EH (cell line): ENCODE measurements at places on chromosomes 5 and 9.

- DNase-seq, result peak; percentile 37
Observed at GRCh38 chr5:102866237-102866600, 111.1 kb downstream of the PAM start.

- no peak for DNase-seq
Observed at GRCh38 chr5:127133071-127133470, 59.8 kb upstream of the C5orf63 start.

DNA sequence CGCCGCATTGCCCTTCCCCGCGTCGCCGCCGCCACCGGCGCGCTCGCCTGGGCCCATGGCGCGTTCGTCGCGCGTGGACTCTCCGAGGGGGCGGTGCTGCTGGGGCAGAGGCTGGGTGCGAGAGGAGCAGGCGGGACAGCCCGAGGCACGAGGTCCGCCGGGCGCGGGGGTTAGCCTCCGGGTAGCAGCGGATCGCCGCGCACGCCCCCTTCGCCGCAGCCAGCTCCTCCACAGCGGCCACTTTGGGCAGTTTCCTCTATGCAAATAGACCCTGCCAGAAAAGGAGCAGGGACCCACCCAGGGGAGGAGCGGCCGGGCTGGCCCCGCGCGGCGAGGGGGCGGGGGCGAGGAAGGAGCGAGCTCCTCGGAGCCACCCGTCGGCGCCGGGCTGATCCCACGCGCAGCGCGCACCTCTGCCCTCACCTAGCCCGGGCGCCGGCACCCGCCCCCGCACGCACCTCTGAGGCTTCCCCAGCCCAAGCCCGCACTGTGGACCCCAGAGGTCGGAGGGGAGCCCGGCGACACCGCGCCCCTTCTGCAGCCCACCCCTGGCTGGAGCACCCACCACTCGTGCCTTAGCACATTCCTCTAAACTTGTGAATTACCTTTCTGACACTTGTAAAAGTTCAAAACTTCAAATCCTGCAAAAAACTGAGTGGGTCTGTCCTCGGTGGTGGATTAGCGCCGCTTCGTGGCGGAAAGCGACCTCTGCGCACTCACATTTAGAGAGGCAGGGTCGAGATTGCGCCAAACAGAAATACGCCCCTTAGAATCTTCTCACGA lies at the start of gene COL23A1:
Gene COL23A1 (minus strand): TSS at position 253 of the 783 bp plus-strand sequence.
- DNase-seq, result peak; percentile 41

- no peak for DNase-seq
Observed at GRCh38 chr5:82387819-82388166, 109.6 kb upstream of the RPS23 start.

DNA sequence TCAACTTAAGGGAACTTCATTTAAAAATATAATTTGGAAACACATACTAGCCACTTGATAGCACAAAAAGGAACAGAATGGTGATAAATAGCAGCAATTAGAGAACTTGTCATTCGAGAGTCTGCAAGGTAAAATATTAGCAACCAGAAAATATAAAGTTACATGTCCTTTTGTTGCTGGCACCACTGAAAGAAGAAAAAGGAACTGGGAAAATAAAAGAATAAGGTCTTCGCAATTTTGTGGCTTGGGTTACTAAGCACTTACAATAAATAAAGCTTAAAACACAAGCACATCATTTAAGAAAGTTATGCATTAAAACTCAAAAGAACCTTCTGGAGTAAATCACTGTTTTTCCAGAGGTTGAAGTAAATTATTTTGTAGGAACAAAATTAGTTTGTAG lies 149.9 kb upstream of the FBN2 start:
- DNase-seq, result no peak

DNA sequence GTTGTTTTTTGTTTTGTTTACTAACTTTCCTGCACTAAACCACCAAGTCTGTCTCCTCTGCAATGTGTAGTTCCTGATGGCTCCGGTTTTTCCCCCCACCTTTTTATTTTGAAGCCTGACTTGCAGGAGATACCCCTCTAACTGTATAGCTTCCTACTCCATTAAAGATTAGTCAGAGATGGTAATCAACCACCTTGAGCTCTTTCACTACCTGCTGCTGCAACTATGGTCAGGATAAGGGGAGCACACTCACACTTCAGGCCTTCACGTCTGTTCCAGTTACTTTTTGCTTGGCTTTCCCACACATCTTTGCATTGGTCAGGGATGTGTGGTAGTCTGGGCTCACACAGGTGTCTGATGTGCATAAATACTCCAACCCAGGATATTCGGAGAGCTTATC lies 63.4 kb downstream of the NR6A1 start:
- no peak for DNase-seq

GRCh38 chr5:173781816-173782670 lies 106.1 kb upstream of the CPEB4 start:
- peak; percentile 93 for DNase-seq

GRCh38 chr5:10533226-10533625 lies 30.6 kb upstream of the ANKRD33B start:
- DNase-seq, result no peak

- DNase-seq, result no peak
Observed at GRCh38 chr9:132087438-132088030, 7.9 kb upstream of the MED27 start.

DNA sequence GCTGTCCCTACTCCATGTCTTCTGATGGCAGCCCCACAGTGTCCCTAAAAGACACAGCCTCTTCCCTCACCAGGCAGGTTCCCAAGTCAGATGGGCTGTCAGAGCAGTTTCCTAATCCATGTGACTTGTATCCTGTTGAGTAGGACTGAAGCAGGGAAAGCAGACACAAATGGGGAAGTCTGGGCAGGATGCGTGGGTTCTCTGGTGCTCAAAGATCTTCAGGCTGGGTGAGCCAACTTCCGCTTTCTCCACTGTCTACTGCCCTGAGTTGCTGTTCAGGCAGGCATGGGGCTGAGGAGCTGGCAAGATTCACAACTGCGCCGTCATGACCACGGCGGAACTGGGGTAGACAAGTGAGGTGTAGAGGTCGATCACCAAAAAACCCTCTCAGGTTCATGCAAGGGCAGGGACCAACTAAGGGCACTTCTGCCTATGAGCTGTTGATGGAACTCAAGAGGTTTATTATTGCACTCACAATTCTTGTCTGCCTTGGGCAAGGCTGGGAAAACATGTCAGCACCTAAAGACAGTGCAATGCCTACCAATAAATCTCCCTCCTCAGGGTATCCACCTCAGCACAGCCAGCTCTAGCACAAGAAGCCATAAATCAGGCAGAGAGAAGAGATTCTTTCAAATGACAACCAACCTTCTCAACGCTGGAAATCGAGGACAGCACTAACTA lies 83.4 kb downstream of the RAPGEF1 start:
- no peak for DNase-seq

GRCh38 chr5:29367176-29367833 lies 1826.2 kb upstream of the CDH6 start:
- no peak for DNase-seq

DNA sequence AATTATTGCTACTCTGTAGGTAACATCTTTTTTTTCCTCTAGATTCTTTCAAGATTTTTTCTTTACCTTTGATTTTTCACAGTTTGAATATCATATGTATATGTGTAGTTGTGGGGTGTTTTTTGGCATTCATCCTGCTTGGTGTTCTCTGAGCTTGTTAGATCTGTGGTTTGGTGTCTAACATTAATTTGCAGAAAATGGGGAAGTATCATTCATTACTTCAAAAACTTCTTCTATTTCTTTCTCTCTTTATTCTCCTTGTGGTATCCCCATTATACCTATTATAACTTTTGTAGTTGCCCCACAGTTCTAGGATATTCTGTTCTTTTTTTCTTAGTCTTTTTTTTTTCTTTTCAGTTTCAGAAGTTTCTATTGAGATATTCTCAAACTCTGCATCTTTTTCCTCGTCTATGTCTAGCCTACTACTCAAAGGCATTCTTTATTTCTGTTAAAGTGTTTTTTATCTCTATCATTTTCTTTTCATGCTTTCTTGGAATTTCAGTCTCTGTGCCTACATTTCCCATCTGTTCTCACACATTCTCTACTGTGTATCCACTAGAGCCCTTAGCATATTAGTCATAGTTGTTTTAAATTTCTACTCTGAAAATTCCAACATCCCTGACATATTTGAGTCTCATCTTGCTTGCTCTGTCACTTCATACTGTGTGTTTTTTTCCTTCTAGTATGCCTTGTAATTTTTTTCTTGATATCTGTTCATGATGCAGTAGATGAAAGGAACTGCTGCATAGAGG lies 60.1 kb upstream of the GNA14 start:
- DNase-seq, result peak; percentile 81

DNA sequence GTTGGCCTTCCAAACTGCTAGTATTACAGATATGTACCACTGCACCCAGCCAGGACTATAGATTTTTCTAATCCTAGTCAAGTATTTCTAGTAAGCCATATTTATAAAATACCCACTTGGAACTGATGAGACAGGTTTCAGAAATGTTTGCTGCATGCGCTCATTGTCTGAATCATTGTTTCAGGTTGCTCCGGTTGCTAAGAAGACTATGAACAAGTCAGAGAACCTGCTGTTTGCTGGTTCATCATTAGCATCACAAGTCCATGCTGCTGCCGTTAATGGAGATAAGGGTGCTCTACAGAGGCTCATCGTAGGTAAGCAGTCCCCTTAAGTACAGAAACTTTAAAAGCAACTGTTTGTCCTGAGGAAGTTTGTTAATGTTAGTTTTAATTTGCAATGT lies 5.3 kb downstream of the INVS start:
- DNase-seq, result no peak

DNA sequence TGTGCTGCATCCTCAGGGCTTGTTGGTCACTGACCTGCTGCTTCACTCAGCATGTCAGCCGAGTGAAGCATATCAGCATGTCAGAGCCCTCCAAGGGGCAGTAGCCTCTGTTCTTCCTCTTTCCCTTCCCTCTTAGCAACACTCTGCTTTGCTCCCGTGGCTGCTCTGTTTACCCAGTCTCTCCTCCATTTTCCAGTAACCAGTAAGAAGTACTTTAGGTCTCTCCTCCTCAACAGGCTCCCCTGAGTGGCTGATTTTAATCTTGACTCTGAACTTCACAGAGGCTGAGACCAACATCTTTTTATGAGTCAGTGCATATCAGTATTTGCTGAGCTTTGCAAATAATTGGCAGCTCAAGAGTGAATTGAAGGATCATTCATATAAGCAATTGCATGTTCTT lies 18.6 kb upstream of the ADRB2 start:
- DNase-seq, result peak; percentile 25

DNA sequence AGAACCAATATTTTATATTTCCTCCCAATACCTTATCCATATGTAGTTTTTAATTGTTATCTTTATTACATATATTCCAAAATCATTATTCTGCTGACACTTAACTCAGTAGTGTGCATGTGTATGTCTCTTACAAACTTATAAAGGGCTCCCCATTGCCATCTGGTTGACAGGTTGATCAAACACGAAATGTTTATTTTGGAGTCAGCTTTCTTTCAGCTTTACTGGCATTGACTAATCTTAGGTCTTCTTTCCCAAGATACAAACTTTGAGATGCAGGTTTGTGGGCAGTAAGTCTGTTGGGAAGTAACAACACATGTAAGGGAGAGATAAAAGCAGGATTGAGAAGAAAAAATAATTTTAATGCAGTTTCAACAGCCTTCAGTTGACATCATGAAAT lies 716.0 kb upstream of the CHD1 start:
- no peak for DNase-seq

DNA sequence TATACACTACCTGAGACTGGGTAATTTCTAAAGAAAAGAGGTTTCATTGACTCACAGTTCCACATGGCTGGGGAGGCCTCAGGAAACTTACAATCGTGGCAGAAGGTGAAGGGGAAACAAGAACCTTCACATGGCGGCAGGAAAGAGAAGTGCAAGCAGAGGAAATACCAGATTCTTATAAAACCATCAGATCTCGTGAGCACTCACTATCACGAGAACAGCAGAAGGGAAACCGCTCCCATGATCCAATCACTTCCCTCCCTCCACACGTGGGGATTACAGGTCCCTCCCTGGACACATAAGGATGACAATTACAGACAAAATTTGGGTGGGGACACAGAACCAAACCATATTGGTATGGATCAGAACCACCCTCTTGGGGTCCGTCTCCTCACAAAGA lies 44.2 kb upstream of the SPIN1 start:
- DNase-seq, result no peak

DNA sequence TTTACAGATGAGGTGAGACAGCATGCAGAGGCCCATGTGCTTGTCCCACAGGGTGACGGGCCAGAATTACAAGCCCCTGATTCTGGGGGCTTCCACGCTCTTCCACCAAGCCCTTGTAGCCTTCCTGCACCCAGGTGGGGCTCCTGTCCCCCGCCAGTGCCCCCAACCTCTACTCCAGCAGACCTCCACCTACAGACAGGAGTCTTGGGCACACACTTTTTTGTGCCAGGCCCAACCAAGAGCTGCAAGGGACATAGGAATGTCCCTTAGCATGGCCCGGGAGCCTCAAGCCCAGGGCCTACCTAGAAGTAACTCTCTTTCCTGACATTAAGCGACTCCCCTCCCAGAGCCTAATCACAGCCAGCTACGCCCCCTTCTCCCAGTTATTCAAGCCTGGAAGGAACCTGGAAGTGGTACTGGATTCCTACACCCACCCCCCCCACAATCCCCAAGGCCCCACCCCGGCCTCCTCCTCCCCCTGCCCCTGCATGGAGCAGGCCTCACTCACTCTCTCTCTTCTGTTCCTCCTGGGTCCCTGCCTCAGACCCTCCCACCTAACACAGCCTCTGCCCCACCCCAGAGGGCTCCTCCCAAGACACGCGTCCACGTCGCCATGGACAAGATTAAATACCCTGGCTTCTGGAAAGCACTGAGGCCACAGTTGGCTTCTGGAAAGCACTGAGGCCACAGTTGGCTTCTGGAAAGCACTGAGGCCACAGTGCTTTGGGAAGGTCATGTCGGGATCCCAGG lies 30.5 kb downstream of the ADAMTS2 start:
- peak; percentile 40 for DNase-seq

- DNase-seq, result peak; percentile 49
Observed at GRCh38 chr5:138662599-138662998, 87.4 kb upstream of the HSPA9 start.

DNA sequence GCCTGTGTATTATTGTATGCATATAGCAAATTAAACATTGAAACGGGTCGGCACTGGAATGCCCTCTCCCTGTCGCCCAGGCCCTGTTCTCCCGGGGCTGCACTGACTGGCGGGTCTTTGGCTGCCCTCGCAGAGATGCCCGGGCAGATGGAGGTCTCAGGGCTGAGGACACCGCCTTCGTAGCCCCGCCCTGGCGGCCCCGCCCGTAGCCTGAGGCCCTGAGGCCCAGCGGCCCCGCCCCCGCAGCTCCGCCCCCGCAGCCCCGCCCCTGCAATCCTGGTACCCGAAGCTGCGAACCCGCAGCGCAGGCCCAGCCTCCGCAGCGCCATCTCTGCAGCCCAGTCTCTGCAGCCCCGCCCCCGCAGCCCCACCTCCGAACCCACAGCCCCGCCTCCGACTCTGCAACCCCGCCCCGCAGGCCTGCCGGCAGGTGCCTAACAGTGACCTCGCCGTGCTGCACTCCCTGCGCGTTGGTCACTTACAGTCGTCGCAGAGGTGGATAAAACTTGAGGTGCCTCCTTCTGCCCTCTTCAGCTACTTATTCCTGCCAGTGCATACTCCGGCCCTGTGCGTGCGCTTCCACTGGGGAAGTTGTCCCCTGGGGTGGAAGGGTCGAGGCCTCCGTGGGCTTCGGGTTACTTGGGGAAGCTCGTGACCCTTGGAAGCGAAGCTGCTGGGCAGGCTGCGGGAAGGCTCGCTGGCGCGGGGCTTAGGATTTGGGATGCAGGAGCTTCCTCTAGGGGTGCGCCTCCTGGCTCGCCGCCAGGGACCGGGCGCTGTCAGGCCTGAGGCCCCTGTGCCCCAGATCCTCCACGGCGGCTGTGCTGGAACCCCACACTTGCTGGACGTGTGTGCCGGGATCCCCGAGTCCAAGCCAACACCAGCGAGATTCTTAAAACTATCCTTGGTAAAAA lies 72.3 kb downstream of the ICE1 start:
- DNase-seq, result peak; percentile 52
